GM23338 (cell line): ENCODE measurements at places on chromosomes 2 and 18.

- H3K27ac ChIP-seq, result no peak overlapping the region
- H3K4me1 ChIP-seq, result no peaks in the 10 kb centered on the region
Measured at GRCh38 chr18:79479116-79479760, 83.5 kb downstream of the NFATC1 start.

- no peaks in the 10 kb centered on the region for H3K27me3 ChIP-seq
- no peaks in the 10 kb centered on the region for H3K36me3 ChIP-seq
- no peak overlapping the region for H3K27ac ChIP-seq
- no peak overlapping the region for H3K4me3 ChIP-seq
- H3K4me1 ChIP-seq, result no peaks in the 10 kb centered on the region
Measured at GRCh38 chr2:185219981-185220380, 518.6 kb upstream of the FSIP2 start.

GRCh38 chr2:17857021-17857420 is 21.4 kb upstream of the KCNS3 start:
- no peak overlapping the region for H3K27ac ChIP-seq
- no peaks in the 10 kb centered on the region for H3K27me3 ChIP-seq
- DNase-seq, result no peak
- no peak overlapping the region for H3K4me3 ChIP-seq
- no peaks in the 10 kb centered on the region for H3K36me3 ChIP-seq

DNA sequence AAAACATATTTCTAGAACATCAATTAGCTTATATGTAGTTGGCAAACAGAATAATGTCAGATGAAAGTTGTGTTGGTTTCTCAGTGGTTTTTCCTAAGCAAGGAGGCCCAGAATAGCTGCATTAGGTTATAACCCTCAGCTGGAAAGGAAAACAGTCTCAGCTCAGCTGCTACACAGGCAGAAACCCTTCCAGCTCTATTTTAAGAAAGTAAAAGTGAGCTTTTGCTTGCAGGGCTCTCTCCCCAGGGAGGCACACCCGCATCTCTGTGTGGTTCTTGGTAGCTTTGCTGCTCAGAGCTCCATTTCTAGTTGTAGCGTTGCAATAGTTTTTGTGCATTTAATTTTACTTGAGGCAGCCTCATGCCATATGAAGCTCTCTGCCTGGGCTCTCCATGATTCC is 54.6 kb downstream of the PIKFYVE start:
- no peaks in the 10 kb centered on the region for H3K27me3 ChIP-seq
- DNase-seq, result no peak
- H3K36me3 ChIP-seq, result peaks cover 32% of the 10 kb centered on the region
- no peak overlapping the region for H3K27ac ChIP-seq

DNA sequence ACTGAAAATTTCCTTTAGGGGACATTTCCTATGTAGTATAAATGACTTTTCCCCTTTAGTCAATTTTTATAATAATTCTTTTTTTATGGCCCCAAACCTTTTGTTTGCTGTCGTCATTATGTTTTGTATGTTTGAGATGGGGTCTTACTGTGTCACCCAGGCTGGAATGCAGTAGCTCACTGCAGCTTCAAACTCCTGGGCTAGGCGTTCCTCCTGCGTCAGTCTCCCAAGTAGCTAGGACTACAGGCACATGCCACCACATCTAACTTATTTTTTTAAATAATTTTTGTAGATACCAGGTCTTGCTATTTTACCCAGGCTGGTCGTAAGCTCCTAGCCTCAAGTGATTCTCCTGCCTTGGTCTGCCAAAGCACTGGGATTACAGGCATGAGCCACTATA is 30.8 kb upstream of the GALM start:
- no peak overlapping the region for H3K4me3 ChIP-seq
- no peaks in the 10 kb centered on the region for H3K27me3 ChIP-seq
